Glomerular endothelial cell (primary cell): ENCODE measurements at places on chromosomes 11 and 22. TPM values are rescaled to one million over a fixed set of nuclear protein-coding genes. Genes with fewer than 3 reads are reported as not detected.

GRCh38 chr11:91776655-91777054 is 448.0 kb upstream of the FAT3 start:
- DNase-seq: no peak

DNA sequence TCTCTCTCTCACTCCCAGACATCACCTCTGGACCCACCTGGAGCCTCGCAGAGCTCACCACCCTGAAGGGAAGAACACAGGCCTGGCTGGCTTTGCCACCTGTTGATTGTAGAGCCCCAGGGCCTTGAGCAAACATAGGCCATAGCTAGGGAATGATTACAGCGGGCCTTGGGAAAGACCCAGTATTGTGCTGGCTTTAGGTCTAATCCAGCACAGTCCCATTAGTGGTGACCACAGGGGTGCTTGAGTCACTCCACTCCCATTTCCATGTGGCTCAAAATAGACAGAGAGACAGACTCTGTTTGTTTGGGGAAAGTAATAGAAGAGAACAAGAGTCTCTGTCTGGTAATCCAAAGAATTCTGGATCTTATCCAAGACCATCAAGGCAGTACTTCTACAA is 42.7 kb upstream of the FAM181B start:
- no peak for DNase-seq

DNA sequence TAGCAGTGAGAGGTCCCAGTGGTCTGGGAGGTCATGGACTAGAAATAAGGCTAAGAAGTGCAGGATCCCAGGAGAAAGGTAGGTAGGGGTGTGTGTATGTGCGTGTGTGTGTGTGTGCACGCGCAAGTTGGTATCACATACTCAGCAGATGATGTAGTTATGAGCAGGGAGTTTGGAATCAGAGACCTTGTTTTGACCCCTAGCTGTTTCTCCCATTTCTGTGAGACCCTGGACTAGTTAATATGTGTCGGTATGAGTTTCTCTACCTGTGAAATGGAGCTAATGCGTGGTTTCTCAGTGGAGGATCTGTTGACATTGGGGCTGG is 1.3 kb downstream of the SERPING1 start:
- DNase-seq: no peak

- no peak for DNase-seq
These were observed 105.3 kb upstream of the E2F8 start for GRCh38 chr11:19345848-19346681.

- DNase-seq: no peak
These were observed 61.3 kb upstream of the OR5P2 start for GRCh38 chr11:7858006-7858405.

Gene PGA4
- not detected in 2 replicates for total RNA-seq

- no peak for DNase-seq
These were observed 2.9 kb upstream of the SERPINH1 start for GRCh38 chr11:75558939-75559843.

- no peak for DNase-seq
These were observed 266.0 kb upstream of the NARS2 start for GRCh38 chr11:78840623-78841022.

Gene TMPRSS5
- 0.19 and 1.1 TPM in 2 replicates for total RNA-seq

Gene OR10G7
- total RNA-seq: not detected in 2 replicates

Gene CBX6
- 49.6 and 50.9 TPM in 2 replicates for total RNA-seq

DNA sequence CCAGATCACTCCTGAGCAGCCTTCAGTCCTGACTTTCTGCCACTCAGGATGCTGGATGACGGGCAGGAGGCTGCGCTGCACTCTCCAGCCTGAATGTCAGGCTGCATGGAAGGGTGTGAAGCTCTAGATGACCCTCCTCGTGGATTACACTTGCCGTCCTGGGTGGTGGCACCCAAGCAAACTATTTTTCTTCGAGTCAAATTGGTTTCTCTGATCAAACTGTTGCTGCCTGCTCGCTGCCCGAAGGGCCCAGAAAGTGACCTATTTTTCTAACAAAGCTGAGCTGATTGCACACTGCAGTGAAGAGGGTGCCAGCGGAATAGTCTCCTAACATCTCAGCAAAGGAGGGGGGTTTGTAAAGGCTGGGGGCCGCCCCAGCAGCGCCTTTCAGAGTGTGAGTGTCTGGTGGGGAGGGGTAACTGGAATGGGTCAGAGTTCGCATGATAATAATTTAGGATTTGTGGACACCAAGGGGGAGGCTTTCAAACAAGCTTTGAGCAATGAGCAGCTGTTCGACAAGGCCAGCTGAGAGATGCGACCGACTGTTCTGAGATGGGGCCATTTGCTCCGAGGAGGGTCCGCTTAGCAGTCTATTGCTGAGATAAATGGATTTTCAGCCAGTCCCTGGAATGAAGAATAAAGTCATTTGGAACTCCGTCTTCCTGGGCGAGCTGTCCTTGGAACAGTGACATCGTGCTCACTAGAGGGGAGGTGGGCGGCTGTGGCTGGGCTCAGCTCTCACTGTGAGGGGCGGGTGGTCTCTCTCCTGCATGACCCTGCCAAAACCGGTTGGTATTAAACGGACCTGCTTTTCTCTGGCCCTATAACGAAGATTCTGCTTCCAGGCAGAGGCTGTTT is 537.6 kb downstream of the BRD1 start:
- DNase-seq: no peak

Gene SLCO2B1
- 0.97 and 5.4 TPM in 2 replicates for total RNA-seq

DNA sequence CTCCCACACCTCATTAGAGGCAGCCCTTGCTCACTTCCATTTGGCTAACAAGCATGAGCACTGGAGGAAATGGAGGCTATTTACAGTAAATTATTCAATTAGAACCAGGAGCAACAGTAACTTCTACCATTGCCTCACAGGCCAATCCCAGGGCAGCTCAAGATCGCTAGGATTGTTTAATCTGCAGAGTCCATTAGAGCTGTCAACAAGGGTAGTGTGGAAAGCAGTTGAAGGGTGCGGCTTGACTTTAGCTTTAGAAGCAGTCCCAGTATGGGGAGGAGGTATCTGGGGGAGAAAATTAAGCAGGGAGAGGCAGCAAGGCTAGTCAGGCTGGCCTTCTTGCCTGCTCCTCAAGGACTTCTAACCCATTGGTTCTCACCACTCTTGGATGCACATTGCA is 38.3 kb upstream of the CYP2R1 start:
- no peak for DNase-seq

GRCh38 chr11:79006854-79007253 is 432.2 kb upstream of the NARS2 start:
- DNase-seq: no peak

Gene CYTH4
- 0.24 and 0.47 TPM in 2 replicates for total RNA-seq

- DNase-seq: no peak
These were observed 2.5 kb downstream of the APOBEC3C start for GRCh38 chr22:39016592-39016991.

GRCh38 chr11:89489930-89490329 is 1.2 kb downstream of the NOX4 start:
- DNase-seq: no peak

Gene SEPTIN5
- total RNA-seq: 7.7 and 18.9 TPM in 2 replicates

- no peak for DNase-seq
These were observed 11.8 kb downstream of the TBC1D10A start for GRCh38 chr22:30314915-30315314.

DNA sequence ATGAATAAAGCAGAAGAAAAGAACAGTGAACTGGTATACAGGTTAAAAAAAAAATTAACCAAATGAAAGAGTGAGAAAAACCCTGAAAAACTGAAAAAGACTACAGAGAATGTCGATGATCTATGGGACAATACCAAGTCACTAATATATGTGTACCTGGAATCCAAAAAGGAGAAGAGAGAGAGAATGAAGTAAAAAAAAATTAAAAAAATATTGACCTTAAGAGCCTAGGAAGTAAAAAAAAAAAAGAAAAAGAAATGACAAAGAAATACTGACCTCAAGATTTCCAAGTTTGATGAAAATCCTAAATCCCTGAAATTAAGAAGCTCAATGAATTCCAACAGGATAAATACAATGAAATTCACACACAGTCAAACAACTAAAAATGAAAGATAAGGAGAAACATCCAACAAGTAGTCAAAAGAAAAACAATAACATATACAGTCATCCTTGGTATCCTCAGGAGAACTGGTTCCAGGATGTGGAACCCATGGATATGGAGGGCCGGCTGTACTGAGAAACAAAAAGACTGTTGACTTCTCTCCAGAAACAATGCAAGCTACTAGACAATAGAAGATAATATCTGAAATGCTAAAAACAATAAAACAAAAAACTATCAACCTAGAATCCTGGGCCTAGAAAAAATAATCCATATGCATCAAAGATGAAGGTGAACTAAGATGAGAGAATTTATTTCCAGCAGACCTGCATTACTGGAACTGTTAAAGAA is 33.5 kb upstream of the SERPIND1 start:
- DNase-seq: no peak

DNA sequence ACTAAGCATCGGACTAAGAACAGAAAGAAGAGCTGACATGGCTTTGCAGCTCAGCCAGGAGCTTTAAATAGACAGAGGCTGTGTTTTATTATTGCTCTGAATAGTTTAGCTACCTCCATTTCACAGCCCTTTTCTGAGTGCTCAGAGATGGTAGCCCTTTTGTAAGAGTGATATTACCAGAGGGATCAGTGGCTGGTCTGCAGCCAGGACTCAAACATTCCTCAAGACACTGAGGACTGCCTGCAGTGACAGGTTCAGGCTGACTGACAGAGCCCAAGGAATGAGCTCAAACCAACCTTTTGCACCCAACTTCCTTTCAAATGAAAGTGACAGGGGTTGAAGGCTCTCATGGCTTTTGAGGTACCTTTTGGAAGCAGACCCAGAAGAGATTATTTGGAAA is 189.0 kb downstream of the DDX10 start:
- no peak for DNase-seq

DNA sequence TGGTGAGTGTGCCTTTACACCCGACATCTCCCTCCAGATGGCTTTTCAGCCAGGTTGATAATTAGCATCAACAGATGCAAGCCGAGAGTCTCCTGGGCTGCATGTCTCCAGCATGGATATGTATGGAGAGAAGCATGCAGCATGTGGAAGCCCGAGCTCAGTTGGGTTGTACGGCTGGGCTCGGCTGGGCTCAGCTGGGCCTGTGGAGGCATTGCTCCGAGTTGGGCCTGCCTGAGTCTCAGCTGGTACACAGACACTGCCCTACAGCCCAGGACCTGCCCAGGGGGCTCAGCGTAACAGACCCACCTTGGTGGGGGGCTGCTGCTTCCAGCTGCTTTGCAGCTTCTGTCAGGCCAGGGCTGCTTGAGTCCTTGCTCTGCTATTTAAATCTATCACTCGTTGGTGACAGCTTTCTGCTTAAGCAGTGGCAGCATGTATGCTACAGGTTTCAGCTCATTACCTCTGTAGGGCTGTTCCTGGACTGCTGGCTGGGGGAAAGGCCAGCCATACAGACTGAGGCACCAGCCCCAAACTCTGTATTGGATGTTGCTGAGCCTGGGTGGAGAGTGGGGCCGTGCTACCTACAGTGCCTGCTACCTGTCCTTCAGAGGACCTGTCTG is 115.5 kb downstream of the TEAD1 start:
- DNase-seq: no peak

GRCh38 chr11:95065336-95065735 is 1.4 kb upstream of the SRSF8 start:
- no peak for DNase-seq

- DNase-seq: peak; percentile 20
These were observed 13.3 kb upstream of the PPP6R3 start for GRCh38 chr11:68447015-68447801.
